ENCODE measurements at places on chromosomes 5 and 9. TPM values are rescaled to one million over a fixed set of nuclear protein-coding genes. Genes with fewer than 3 reads are reported as not detected.
A peak's percentile ranks its signal among the peaks of the same experiment; 100 is the strongest.

The IL3 gene
- total RNA-seq = not detected

The TAF11L8 gene
- total RNA-seq = not detected

DNA sequence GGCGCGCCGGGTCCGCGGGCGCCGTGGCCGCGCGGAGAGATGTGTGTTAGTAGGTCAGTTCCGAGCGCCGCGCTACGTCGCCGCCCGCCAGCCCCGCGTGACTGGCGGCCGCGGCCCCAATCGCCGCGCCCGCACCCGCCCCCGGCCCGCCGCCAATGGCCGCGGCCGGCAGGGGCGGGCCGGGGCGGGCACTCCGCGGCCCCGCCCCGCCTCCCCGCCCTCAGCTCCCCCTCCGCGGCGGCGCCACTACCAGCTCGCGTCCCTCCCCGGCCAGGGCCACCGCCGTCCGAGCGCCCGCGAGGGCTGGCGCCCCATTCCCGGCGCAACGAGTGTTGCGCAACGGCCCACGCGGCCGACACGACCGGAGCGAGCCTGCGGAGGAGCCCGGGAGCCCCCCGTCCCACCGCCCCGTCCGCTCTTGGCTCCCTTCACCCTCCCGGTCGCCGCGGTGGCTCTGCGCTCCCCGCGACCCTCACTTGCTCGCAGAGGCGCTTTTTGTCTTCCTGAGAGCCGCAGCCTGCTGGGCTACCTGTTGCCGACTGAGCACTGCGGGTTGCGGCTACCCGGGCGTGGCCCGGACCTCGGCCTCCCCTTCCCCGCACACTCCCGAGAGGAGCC, at the start of gene NFIL3:
Gene NFIL3, minus strand, starts transcription at position 48 of the 618 bp plus-strand sequence. CDS start 13,098 bp downstream, outside the sequence.
- no peaks in the 10 kb centered on the region for H3K27me3 ChIP-seq
- peak; percentile 78 for DNase-seq
- H3K4me3 ChIP-seq = peak within 1 kb of the TSS; percentile 87
- no peaks in the 10 kb centered on the region for H3K36me3 ChIP-seq

DNA sequence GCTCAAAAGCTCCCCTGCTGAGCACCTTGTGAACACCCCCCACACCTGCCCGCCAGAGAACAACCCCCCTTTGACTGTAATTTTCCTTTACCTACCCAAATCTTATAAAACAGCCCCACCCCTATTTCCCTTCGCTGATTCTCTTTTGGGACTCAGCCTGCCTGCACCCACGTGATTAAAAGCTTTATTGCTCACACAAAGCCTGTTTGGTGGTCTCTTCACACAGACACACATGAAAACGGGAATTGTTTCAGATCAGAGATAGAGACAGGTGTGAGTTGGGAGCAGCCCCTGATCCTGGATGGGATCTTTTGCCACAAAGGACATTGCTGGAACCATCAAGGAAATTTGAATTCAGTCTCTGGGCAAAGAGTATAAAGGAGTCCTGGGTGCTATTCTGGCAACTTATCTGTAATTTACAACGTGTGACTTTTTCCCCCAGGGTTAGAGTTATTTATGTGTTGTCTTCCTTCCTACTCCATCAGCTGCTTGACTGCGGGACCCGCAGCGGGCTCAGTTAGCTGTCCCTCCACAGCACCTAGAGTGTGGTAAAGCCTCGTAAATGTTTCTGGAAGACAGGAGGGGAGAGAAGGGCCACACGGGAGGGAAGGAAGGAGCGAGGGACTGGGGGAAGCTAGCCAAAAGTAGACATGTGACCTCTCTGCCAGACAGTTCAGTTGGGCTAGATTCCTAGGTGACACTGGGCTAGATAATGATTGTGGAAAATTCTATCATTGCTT, 437.0 kb downstream of the ZNF608 start:
- H3K27ac ChIP-seq = no peak overlapping the region
- no peak overlapping the region for H3K4me3 ChIP-seq
- peaks cover 2% of the 10 kb centered on the region for H3K4me1 ChIP-seq
- no peak for DNase-seq
- no peaks in the 10 kb centered on the region for H3K36me3 ChIP-seq

- no peaks in the 10 kb centered on the region for H3K36me3 ChIP-seq
- no peak overlapping the region for H3K4me3 ChIP-seq
- peak; percentile 73 for DNase-seq
These were observed 7.0 kb upstream of the IL12B start for GRCh38 chr5:159337016-159337955.

GRCh38 chr5:122352331-122352730, 40.3 kb downstream of the SNCAIP start:
- no peak overlapping the region for H3K27ac ChIP-seq
- H3K36me3 ChIP-seq = no peaks in the 10 kb centered on the region
- H3K4me3 ChIP-seq = no peak overlapping the region
- peak; percentile 75 for DNase-seq
- peaks cover 4% of the 10 kb centered on the region for H3K4me1 ChIP-seq

DNA sequence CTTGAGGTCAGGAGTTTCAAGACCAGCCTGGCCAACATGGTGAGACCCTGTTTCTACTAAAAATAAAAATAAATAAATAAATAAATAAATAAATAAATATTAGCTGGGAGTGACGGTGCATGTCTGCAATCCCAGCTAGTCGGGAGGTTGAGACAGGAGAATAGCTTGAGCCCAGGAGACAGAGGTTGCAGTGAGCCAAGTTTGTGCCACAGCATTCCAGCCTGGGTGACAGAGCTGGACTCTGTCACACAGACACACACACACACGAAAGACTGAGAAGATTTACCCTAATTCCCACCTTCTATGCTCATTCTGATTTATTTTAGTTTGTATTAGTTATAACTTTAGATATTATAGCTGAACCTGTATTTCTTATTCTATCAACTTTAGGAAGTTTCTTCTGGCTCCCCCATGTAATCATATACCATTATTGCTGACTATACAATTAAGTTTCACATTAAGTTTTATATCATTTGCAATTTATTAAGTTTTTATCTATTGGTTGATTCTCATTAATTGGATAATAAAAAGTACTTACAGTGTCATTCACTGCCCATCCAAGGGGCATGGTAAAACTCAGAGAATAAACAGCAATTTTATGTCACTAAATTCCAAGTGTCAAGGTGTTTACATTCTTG, 20.8 kb downstream of the ABHD17B start:
- H3K27me3 ChIP-seq = no peaks in the 10 kb centered on the region
- H3K4me1 ChIP-seq = 0 out of 2 replicates have a peak, but pooled peaks cover 1% of the 10 kb centered on the region
- H3K36me3 ChIP-seq = no peaks in the 10 kb centered on the region
- no peak overlapping the region for H3K4me3 ChIP-seq
- no peak for DNase-seq

GRCh38 chr5:149745-150485, 41.4 kb upstream of the LRRC14B start:
- H3K27ac ChIP-seq = no peak overlapping the region
- H3K36me3 ChIP-seq = no peaks in the 10 kb centered on the region
- H3K4me1 ChIP-seq = no peaks in the 10 kb centered on the region

GRCh38 chr9:137316012-137316981, 14.2 kb upstream of the NRARP start:
- no peak overlapping the region for H3K27ac ChIP-seq
- no peak overlapping the region for H3K4me3 ChIP-seq
- H3K36me3 ChIP-seq = no peaks in the 10 kb centered on the region
- H3K4me1 ChIP-seq = 0 out of 2 replicates have a peak, but pooled peaks cover 2% of the 10 kb centered on the region
- no peak for DNase-seq

- no peaks in the 10 kb centered on the region for H3K4me1 ChIP-seq
- H3K36me3 ChIP-seq = no peaks in the 10 kb centered on the region
These were observed 13.4 kb upstream of the STRBP start for GRCh38 chr9:123281659-123282350.
